ENCODE measurements at places on chromosomes 13 and 19.

DNA sequence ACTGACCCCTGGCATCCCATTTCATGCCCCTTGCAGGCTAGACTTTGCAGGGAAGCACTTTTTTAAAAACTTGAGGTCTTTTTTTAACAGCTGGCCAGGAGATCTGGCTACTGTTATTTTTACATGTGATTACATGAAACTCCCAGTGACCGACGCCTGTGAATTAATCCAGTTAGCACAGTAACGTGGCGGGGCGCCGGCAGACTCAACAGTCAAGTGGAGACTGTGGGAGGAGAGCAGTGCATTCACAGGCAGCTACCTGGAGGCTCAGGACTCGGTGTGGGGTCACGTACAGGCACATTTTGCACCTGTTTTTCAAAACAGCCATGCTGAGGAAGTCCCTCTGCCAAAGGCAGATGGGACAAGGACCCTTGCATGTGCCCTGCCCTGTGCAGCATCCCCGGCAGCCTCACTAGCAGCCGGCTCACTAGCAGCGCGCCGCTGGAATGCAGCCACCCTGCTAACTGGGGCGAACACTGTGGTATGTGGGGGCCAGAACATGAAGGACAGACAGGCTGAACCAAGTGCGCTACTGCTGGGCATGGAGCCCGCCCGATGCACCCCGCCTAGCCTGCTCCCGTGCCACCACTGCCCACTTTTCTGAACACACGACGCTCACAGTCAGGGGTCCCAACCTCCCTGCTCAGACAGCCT, 18.7 kb downstream of the CAPS start:
- no peak for DNase-seq

DNA sequence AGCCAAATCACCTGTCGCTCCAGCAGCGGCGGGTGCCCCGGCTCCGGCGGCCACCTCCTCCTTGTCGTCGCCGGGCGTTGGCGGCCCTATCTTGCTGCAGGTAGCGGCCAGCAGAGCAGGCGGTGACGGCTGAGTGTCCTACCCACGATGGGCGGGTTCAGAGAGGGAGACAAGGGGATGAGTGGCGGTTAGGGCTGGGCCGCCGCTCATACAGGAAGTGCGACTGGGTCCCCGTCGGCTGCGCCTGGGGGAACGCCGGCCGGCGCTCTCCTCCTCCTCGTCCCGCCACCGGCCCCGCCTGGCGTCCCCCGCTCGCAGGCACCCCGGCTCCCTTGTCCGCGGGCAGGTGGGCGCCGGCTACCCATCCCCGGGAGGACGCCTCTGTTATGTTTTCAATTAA, 1692.0 kb downstream of the SLITRK5 start:
- DNase-seq: no peak

- no peak for DNase-seq
Measured at GRCh38 chr19:16259385-16260159, 61.9 kb downstream of the AP1M1 start.

- no peak for DNase-seq
Measured at GRCh38 chr13:41622432-41623429, 165.4 kb downstream of the RGCC start.

DNA sequence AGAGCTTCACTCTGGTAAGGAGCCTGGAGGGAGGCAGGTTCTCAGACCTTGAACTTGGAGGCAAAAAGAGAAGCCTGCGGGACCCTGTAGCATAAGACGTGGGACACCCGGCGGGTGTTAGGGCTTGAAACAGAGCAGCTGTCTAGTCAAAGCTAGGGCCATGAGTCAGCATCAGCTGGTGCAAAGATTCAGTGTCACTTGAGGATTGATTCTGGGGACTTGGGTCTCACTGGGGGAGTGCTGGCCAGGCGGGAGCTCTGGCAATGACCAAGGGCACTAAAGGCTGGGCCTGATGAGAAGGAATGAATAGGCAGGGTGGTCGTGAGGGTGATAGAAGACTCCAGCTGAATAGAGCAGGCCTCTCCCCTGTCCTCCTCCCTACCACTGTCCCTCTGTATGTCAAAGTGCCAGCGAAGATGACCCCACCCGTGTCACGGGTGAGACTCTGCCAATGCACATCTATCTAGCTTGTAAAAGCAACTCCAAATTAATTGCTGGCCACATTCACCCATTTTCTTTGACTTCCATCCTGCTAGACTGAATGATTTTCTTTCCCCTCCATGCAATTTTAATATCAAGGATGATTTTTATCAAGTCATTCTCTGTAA, 97.1 kb downstream of the MBNL2 start:
- no peak for DNase-seq

Data from activated naive CD8-positive, alpha-beta T cell treated with anti-CD3 and anti-CD28 coated beads, Interleukin-2, amount 50 U/mL, for 24 hours (primary cell).